ENCODE measurements at places on chromosomes 1 and 21.
A peak's percentile ranks its signal among the peaks of the same experiment; 100 is the strongest.

- DNase-seq = no peak
These were observed 1.1 kb downstream of the TSPEAR start for GRCh38 chr21:44710294-44710665.

- no peak for DNase-seq
These were observed 256.6 kb downstream of the CTH start for GRCh38 chr1:70667494-70668170.

GRCh38 chr1:14913482-14914177, 239.9 kb upstream of the TMEM51 start:
- DNase-seq = no peak

GRCh38 chr1:8473121-8473875, 155.4 kb downstream of the SLC45A1 start:
- DNase-seq = no peak

DNA sequence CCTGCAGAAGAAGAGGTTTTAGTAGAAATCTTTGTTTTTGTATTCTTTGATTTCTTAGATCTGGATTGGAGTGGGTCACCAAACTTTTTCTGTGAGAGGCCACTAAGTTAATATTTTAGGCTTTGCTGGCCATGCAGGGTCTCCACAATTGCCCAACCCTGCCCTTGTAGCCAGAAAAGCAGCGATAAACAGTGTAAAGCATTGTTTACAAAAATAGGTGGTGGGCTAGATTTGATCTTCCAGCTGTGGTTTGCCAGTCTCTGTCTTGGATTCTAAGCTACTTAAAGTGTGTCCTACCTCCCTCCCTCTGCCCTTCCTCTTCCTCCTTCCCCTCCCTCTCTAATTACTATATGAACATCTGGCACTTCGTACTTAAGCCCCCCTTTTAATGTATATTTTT, 68.0 kb downstream of the LAMC1 start:
- no peak for DNase-seq

DNA sequence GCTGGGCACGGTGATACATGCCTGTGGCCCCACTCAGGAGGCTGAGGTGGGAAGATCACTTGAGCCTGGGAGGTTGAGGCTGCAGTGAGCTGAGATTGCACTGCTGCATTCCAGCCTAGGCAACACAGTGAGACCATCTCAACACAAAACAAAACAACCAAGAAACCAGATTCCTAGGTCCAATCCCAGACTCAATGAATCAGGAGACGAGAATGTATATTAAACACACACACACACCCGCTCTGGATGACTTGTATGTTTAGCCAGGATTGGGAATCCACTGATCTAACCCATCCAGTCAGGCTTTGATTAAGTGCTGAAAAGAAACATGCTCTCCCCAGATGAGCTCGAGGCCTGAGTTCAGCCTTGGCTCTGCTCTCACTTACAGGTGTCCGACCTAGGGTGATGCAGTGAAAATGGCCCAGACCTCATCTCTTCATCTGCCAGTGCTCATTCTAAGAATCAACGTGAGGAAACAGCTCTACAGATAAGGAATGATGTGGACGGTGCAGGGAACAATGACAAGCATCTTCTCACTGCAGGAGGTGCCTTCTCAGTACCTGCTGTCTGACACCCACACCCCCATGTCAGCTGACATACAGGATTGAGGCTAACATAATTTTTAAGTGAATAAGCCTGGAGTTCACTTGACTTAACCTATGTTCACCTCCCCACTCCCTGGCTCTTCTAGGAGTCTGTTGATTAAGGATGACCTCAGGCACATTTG, 15.3 kb upstream of the SRSF4 start:
- DNase-seq = no peak

- DNase-seq = peak; percentile 62
These were observed 11.7 kb downstream of the LHX9 start for GRCh38 chr1:197928849-197929336.

GRCh38 chr1:65793359-65793732, 651 bp downstream of the PDE4B start:
- no peak for DNase-seq

DNA sequence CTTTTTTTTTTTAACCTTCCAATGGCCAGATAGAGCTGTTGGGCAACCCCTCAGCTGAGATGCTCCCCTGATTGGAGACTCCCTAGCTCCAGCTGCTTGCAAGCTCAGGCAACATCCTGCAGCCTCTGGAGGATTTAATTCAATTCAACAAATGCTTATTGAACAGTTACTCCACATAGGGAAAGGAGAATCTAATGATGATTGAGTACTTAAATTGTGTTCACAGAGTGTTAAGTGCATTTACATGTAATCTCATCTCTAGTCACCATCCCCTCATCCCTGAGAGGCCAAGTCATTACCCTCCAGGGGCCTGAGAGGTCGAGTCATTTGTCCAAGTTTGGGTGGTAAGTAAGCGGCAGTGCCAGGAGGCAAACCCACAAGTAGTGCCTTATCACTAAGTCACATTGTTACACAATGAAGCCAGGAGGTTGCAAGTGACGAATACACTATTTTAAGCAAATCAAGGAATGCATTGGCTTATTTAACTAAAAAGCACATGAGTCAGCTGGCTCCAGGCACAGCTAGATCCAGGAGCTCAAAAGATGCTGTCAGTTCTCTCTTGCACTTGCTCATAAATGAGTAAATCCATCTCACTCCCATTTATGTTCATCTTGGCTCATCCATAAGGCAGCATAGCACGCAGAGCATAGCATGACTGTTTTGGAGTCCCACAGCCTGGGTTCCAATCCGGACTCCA, 64.3 kb downstream of the OPTC start:
- no peak for DNase-seq

DNA sequence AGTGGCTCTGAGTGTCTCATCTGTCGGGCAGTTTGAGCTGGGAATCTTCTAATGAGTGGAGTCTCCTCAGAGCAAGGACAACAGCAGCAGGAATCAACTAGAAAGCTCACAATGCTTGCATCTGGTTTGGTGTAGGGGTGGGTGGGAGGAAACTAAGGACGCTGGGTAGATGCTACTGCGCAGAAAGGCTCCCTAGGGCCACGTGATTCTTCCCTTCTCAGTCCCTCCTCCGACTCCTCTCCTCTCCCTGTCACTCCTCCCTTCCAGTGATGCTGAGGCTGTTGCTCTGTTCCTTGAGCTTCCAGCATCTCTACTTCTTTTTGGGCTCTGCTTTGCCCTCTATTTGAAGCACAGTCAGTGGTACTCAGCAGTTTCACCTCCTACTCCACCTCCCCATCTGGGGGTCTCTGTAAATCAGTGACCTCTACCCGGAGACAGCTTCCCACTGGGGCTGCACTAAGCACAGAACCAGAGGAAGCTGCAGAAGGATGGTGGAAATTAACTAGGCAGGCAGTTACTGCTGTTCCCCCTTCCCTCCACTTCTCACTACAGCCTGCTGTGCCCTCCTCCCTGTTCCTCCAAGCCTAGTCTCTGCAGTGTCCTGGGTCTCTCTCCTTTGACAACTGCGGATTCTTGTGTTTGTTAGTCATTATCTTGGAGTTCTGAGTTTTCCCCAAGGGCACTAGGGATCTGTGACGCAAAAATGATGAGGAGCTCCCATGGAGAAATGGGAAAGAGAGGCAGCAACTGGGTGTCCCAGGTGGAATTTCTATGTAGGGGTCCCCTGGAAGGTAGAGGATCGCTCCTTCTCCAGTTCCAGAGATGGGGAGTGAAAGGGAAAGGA, 5.8 kb downstream of the LINGO4 start:
- DNase-seq = no peak

DNA sequence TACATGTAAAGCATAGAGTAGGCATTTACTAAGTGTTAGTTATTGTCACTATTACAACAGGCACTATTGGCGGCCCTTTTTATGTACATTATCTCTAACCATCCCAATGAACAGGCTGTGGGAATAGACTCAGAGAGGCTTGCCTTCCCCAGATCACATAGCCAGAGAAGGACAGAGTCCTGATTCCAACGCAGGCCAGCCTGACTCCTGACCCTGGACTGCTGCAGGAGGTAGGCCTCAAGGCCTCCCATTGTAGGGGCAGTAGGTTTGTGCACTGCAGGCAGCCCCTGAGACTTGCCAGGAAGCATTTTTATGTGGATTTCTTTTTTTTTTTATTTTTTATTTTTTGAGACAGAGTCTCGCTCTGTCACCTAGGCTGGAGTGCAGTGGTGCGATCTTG, 6.4 kb upstream of the GFI1 start:
- DNase-seq = no peak

DNA sequence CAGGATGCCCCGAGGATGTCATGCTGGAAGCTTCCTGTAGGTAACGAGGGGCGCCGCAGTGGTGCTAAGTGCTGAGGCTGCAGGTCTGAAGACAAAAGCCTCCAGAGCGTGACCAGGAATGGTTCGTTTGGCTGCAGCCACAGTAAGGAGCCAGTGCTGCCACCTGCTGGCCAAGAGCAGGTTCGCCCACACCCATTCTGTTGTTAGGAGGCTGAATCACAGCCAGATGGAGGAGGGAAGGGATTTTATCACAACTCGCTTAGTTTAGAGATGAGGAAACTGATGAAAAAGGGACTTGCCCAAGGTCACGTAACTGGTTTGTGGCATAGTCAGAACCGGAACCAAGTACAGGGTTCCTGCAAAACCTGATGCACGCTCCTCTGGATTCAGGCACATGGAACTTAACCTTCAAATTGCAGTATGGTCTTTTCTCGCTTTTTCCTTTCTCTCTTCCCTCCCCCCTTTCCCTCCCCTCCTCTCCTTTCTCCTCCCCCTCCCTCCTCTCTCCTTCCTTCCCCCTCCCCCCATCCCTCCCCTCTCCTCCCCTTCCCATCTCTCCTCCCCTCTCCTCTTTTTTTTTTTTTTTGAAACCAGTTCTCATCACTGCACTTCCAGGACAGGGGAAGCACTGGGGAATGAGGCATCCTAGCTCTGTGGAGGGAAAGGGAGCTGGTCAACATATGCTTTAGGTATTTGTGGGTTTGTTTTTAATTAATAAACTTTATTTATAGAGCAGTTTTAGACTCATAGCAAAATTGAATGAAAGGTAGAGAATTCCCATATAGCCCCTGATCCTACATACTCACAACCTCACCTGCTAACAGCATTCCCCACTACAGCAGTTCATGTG, 81.8 kb downstream of the MPZL1 start:
- DNase-seq = peak; percentile 95

- DNase-seq = no peak
These were observed 411.1 kb downstream of the PCP4 start for GRCh38 chr21:40278345-40278744.

GRCh38 chr21:33155005-33155404, 74.7 kb upstream of the IFNAR2 start:
- DNase-seq = no peak

GRCh38 chr21:45982758-45983648, 1.4 kb downstream of the COL6A1 start:
- DNase-seq = peak; percentile 2

DNA sequence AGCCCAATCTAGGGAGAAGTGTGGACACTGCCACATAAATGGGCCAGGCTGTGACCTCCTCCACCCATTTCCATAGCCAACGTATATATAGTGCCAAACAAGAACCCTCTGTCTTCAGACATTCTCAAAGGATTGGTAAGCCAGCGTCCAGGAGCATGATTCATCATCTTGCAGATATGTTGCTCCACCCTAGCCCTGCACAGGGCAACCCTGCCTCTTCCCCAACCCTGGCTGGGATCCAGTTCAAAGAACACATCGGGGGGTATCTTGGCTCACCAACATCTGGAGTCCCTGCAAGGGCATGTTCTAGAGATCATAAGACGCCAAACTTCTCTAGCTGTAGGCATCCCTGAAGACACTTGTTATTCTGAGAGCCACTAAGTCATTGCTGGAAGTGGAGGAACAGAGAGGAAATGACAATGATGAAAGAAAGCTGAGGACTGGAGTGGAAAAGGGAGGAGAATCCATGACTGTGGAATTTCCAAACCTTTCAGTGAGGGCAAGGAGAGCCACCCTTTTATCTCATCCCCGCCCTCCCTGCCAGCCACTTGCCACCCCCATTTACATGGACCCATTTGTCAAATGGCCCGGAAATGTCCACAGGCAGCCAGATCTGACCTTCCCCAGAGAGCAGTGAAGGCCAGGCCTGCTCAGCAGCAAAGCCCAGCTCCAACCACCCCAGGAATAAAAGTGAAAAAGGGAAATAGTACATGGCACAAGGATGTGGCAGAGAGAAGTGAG, 144.1 kb upstream of the CTTNBP2NL start:
- no peak for DNase-seq

DNA sequence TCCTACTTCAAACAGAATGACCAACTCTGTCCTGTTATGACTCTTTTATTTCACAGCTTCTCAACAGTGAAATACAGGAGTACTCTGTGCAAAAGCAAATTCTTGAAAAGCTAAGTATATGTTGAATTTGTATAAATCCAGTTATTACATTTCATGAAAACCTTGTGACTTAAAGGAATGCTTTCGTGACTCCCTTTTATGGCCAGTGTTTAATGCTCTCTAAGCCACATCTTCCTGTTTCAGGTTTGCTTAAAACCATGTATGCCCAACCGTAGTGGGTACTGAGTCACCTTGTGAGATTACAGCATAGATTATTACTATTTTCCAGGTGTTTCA, 40.2 kb upstream of the KIF1B start:
- DNase-seq = peak; percentile 38

GRCh38 chr1:235783148-235783776, 83.4 kb downstream of the LYST start:
- no peak for DNase-seq

DNA sequence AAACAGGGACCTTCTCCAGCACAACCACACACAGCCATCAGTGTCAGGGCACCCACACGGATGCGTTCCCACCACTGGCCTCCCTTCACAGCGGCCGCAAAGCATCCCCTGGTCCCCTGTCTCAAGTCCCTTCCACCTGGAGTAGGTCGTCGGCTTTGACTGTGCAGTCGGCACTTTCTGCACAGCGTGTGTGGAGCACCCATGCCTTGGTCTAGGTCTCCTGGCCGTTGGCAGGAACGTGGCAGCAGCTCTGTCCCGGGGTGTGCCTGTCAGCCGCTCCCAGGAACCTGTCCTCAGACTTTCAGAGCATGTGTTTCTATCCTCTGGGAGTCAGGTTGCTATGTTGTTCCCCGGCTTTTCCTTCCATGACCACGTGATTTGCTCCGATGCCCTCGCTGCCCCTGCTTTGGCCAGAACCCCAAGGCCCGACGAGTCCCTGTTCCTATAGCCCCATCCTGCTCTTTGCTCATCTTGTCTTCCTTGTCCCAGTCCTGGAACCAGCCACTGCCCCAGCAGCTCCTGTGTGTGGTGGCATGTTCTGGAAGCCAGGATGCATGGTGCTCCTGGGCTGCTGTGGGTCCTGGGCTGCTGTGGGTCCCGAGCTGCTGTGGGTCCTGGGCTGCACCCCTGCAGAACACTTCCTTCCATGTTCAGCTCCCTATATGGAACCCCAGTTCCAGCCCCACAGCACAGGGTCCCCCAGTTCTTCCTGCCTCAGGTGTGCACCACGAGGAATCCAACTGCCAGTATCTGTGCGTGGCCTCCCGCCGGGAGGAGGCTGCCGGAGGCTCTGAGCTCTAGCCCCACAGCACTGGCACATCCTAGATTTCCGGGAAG, 84.2 kb upstream of the COL6A1 start:
- no peak for DNase-seq

- DNase-seq = no peak
These were observed 640.4 kb downstream of the USP25 start for GRCh38 chr21:16370186-16370585.

- DNase-seq = no peak
These were observed 508.3 kb upstream of the PKN2 start for GRCh38 chr1:88175631-88176226.

- no peak for DNase-seq
These were observed 2.2 kb downstream of the UBAP2L start for GRCh38 chr1:154222918-154223317.

GRCh38 chr1:198171667-198172540, 15.1 kb downstream of the NEK7 start:
- DNase-seq = no peak

GRCh38 chr1:116491700-116492357, 79.0 kb downstream of the CD58 start:
- DNase-seq = no peak

- DNase-seq = no peak
These were observed 51.9 kb upstream of the FMOD start for GRCh38 chr1:203402629-203403337.
